ENCODE measurements at places on chromosomes 16 and 17. TPM values are rescaled to one million over a fixed set of nuclear protein-coding genes. Genes with fewer than 3 reads are reported as not detected.

Gene VASN
- total RNA-seq = 234 TPM

DNA sequence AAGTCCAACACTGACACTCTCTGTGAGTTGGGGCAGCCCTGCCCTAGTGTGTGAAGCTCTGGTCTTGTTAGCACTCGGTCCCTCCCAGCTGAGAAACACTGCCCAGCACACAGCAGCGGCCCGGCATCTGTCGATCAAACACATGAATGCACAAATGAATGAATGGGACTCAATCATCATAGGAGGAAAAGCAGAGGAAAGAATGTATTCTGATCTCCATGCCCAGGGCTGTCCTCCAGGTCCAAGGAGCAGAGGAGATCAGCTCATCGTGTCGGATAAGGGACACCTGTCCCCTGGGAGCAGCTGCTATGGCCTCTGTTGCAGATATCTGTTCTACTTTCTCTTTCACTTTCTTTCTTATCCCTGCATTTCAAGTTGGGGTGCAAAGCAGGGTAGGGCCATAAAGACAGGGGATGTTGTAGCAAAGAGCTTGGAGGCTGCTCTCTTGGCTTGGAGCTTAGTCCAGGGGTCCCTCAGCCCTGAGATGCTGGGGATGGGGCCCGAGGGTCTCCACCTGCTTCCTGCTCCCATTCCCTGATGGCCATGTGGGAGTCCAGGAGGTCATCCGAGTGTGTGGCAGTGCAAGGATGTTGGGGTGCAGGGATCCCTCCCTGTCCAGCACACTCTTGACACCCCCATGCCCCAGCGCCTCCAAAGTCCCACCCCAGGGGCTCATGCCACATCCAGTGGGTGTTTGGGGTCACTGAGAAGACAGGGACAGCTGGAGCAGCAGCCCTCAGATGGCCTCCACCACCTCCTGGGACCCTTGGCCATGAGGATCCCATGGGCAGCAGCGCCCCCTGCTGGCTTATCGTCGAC is 88.2 kb downstream of the IRF8 start:
- no peak for DNase-seq

Gene CNTD1
- not detected for total RNA-seq

Gene GPR179
- not detected for total RNA-seq

GRCh38 chr16:9033125-9033830 is 58.2 kb upstream of the HAPSTR1 start:
- peak; percentile 81 for DNase-seq

- no peak for DNase-seq
These were observed 5.6 kb upstream of the SPATA20 start for GRCh38 chr17:50541402-50541715.

DNA sequence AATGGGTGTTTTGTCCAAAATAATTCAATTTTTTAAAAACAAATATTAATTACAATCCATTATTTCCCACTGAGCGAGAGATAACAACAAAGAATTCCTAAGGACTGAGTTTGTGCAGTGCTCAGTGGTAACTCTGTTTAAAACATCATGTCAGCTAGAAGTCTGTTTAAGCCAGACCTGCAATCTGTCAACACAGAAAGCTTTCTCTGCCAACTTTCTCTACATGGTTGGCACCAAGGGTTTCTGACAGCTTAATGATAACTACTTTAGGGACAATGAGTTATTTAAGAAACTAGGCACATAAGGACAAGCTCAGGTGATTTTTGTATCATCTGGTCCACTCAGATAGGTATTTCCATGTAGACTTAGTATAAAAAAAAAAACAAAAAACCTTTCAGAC is 81.8 kb downstream of the WDR59 start:
- DNase-seq = no peak

Measured in GM23248 (cell line).